ENCODE measurements at places on chromosomes 16 and 17. TPM values are rescaled to one million over a fixed set of nuclear protein-coding genes. Genes with fewer than 3 reads are reported as not detected.

The ZSCAN10 gene
- total RNA-seq, result not detected

The HELZ gene
- total RNA-seq, result 53.8 TPM

The FBXL16 gene
- total RNA-seq, result not detected

The CTRL gene
- total RNA-seq, result 1.0 TPM

The ZNF750 gene
- total RNA-seq, result not detected

The JUP gene
- 24.5 TPM for total RNA-seq

The C16orf92 gene
- not detected for total RNA-seq

The TNP2 gene
- not detected for total RNA-seq

The HOXB2 gene
- 3.1 TPM for total RNA-seq

The TANGO6 gene
- 12.5 TPM for total RNA-seq

The KRT9 gene
- not detected for total RNA-seq

The CHST5 gene
- not detected for total RNA-seq

The HOXB9 gene
- total RNA-seq, result not detected

The AGRP gene
- not detected for total RNA-seq

The SLC6A2 gene
- total RNA-seq, result 1.0 TPM

The PYDC1 gene
- not detected for total RNA-seq

The OSGIN1 gene
- 0.52 TPM for total RNA-seq

The PER1 gene
- 37.1 TPM for total RNA-seq

The ABCC3 gene
- 1.0 TPM for total RNA-seq

The TP53TG3 gene
- total RNA-seq, result not detected

The TBC1D3H gene
- total RNA-seq, result not detected

The NEUROD2 gene
- not detected for total RNA-seq

The MYH1 gene
- 12.0 TPM for total RNA-seq

The OTOA gene
- under 0.01 TPM for total RNA-seq

The KRT26 gene
- total RNA-seq, result not detected

The GUCY2D gene
- total RNA-seq, result not detected

The ZFP1 gene
- 12.5 TPM for total RNA-seq

The EXOC3L1 gene
- 5.2 TPM for total RNA-seq

The NPIPA5 gene
- total RNA-seq, result 4.2 TPM

The NPIPB8 gene
- not detected for total RNA-seq
